Lung (tissue), 17 donors: ENCODE measurements at places on chromosomes 3 and 15. TPM values are rescaled to one million over a fixed set of nuclear protein-coding genes. Genes with fewer than 3 reads are reported as not detected.

- DNase-seq, result no peak
- H3K4me3 ChIP-seq, result no peak overlapping the region
- peaks cover 12% of the 10 kb centered on the region for H3K4me1 ChIP-seq
- H3K27me3 ChIP-seq, result no peaks in the 10 kb centered on the region
- no peak overlapping the region for H3K27ac ChIP-seq
- H3K36me3 ChIP-seq, result peaks cover 6% of the 10 kb centered on the region
Observed at GRCh38 chr3:149892371-149892770, 78.3 kb downstream of the PFN2 start.

GRCh38 chr3:131036200-131036816, 9.6 kb downstream of the NEK11 start:
- DNase-seq, result no peak
- no peaks in the 10 kb centered on the region for H3K36me3 ChIP-seq
- H3K4me3 ChIP-seq, result no peak overlapping the region
- H3K27ac ChIP-seq, result no peak overlapping the region
- H3K4me1 ChIP-seq, result no peaks in the 10 kb centered on the region

Gene GALNT15
- 9.7 TPM for total RNA-seq

Gene KLF13
- 157 TPM for total RNA-seq
